ENCODE measurements at places on chromosomes 11 and 22.

GRCh38 chr11:9629064-9629463 lies 34.8 kb upstream of the SWAP70 start:
- DNase-seq: no peak

DNA sequence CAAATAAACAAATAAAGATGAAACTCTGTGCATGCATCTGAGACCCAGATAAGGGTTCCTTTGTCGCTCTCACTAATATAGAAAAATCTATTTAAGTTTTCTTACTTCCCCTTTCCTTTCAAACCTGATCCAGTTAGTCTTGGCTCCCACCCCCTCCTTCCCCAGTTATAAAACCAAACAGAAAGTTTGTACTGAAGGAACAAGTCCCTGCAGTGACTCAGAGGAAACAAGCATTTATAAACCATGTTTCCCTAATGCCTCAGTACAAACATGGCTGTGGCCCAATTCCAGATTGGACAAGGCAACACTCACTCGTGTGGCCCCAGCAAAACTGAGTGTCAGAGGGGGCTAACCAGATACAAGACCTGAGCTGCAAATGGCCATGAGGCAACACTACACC lies 65.5 kb upstream of the ARHGAP20 start:
- DNase-seq: peak; percentile 86

- peak; percentile 92 for DNase-seq
Measured at GRCh38 chr11:7004482-7004881, 15.7 kb downstream of the ZNF214 start.

DNA sequence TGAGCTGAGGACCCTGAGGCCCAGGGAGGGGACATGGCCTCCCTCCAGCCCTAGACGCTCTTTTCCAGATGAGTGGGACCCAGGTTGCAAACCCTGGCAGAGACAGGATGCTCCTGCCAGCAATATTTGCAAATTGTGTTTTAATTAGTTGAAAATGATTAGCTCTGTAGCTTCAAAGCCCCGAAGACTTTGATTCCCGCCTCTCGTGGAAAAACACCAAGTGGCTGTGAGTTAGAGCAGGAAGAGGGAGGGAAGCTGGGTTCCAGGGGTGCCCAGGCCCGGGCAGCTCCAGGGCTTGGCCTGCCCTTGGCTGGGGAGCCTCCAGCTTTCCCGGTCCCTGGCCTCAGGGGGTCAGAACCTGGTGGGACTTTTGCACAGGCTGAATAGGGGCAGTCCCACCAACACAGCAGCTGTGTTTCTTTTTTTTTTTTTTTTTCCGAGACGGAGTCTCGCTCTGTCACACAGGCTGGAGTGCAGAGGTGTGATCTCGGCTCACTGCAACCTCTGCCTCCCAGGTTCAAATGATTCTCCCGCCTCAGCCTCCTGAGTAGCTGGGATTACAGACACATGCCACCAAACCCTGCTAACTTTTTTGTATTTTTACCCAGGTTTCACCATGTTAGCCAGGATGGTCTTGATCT lies 101.6 kb upstream of the RTL6 start:
- DNase-seq: no peak

DNA sequence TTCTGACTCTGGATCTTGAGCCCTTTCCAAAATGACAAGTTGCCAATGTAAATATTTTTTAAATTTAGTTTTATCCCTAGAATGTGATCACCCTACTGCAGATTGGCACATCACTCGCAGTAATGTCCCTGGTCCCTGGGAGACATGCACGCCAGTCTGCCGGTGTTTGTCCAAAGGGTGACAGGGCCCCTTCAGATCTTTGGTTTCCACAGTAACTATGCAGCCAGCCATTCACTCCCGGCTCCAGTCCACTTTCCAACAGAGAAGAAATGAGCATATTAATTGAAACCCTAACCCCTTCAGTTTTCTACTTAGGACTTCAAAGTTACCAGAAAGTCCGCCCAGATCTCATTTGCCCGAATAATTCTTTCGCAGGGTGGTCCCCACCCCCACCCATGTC lies 25.8 kb upstream of the RASSF10 start:
- no peak for DNase-seq

DNA sequence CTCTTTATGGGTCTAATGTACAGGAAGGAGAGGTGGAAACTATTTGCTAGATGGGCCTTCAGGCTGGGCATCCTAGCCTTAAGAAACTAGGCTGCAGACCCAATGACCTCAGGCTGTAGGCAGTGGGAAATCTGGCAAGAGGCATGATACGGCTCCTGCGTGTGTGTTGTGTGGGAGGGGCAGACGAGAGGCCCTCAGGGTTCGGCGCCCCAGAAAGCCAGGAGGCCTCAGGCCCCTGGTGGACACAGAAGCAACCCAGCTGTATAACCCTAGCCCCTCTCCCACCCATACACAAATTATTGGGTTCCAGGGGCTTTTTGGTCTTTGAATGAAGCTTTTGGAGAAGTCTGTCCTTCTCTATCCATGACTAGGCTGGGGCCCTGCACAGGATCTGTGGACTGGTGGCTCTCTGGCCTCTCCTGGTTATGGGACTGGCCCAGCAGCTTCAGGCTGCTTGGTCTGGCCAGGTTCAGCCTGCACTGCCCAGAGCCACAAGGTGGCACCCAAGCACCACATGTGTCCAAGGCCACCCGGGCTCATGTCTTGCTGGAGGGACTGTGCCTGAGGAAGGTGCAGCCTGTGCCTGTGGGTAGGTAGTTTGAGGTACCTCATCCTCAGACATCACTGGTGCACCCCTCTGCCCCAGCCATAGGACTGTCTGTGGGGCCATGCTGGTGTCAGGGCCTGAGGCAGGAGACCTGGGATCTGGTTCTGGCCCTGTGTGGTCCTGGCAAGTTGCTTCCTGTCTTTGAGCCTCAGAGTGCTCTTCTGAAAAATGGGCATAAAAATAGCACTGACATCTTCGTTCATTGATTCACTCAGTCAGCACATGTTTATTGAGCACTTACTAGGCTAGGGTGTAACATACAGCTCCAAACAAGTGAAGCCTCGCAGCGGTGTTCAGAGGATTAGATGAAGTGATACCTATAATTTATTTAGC lies 87.5 kb downstream of the RRM1 start:
- DNase-seq: peak; percentile 53

DNA sequence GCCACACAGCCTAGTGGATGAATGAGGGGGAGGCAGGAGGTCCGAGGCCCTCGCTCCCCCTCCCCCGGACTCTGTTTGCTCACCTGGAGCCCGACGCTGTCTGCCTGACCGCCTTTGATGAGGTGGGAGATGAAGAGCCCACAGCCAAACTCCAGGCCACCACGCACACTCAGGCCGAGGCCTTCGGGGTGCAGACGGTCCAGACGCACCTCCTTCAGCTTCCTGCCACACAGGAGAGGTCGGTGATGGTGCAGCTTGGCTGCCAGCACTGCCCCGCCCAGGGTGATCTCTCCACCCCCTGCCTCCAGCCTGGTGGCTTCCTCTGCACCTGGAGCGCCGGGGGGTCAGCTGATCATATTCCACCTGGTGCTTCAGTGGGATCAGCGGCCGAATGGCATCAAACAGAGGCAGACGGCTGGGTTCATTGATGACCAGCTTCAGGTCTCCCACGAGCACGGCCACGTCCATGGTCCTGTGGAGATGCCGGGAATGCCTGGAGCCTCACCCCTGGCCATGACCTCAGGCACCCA lies 13.1 kb downstream of the USH1C start:
- DNase-seq: no peak

DNA sequence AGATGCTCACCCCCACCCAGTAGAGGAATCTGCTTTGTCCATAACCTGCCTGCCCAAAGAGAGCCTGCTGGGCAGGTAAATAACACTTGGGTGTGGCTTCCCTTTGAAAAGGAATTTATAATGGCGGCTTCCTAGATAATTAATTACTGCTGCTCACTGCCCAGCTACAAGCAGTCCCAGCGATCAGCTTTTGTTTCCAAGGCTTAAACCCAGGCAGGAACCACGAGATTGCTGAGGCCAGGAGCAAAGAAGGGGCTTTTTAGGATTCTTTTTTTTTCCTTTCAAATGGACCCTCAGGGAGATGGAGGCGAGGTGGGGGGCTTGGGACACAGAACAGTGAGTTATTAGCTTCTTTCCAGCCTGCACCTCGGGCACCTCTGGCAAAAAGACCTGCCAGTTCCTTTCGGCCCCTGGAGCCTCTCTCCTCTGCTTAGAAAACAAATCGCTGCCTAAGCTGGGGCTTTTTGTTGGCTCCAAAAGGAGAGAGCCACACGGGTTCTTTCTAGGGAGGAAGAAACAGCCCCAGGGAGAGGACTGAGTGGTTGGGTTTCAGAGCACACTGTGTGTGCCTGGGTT lies 107.2 kb downstream of the TSPAN18 start:
- DNase-seq: no peak

DNA sequence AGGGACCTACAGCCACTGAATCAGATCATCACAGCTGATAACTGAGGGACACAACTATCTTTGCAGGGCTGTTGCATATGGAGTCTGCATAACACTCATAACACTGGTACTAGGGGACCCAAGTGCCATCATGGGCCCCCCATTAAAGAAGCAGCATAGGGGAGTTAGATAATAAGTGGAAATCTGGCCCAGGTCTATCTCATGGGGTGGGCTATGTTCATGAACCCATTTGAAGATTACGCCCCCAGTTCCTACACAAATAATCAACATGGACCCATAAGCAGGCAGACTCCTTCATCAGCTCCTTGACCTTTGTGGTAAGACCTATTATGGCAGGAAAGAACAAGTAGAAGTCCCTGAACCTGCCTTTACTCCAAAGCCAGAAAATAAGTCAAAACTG lies 48.8 kb downstream of the ASCL2 start:
- no peak for DNase-seq

DNA sequence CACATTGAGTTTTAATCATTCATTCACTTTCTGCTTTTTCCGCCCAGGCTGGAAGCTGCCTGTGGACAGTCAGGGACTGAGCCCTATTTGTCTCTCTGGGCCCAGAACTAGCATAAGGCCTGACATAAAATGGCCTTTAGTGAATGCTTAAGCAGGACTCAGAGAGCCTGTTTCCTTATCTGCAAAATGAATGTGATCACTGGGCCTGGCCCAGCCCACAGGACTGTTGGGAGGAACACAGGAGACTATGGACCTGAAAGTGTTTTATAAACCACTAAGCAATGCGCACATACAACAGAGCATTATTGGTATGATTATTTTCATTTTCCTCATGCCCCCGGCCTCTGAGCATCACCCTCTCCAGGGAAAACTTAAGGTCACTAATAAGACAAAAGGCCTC lies 3.9 kb upstream of the MYH9 start:
- no peak for DNase-seq
